ENCODE measurements at places on chromosomes 7 and 10.

DNA sequence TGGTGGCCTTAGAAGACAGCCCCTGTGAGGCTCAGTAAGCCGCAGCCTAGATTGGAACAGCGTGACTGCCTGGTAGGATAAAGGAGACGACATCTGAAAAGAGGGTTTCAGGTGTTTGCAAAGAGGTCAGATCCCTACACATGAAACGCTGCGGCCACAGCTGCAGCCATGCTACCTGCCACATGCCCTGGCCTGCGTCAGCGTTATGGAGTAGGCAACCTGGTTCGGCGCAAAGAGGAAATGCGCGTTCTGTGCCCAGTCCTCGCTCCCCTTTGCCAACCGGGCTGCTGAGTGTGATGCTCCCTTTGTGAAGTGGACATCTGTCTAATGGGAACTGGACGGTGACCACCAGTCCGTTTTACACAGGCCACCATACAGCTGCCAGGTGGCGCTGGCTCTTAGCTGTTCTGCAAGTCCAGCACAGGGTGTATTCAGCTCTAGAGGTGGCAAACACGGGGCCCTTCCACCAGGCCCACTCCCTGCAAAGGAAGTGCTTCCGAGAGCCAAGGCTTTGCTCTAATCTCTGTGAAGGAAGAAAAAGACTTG, 160.3 kb downstream of the CELF2 start:
- no peak for DNase-seq

GRCh38 chr10:128069351-128070051, 56.7 kb downstream of the MKI67 start:
- peak; percentile 16 for DNase-seq

GRCh38 chr10:23114228-23114850, 19.0 kb downstream of the MSRB2 start:
- DNase-seq = no peak

DNA sequence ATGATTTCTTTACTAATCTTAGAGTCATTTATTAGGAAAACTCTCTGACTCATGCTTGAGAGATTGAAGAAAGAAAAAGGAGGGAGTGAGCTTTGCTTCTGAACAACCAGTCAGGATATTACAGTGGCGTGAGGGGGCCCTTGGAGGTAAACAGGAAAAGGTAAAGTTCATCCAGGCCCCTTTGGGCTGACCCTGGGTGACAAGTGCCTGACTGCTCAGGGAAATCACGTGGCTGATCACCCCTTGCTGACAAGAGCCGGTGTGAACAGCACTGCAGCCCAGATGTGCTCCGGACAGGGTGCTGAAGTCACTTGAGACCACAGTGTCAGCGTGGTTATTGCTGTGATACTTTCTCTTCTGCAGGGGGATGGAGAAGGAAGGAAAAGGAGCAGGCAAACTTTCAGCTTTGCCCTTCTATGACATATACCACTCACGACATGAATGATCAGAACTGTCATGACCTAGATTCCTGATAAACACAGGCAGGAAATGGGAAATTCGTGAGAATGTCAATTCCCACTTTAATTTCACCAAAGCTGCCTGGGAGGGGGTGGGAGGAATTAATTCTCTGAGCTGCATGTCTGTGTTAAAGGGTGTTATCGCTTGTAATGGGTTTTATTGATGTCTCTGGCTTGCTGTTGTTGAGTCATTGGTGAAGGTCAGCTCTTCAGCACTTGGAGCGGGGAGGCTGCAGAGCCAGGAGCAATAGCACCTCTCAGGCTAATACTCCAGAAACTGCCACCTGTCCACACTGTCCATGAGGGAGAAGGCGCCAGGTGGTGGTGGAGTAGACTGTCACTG, 139.8 kb upstream of the AOAH start:
- DNase-seq = no peak

- DNase-seq = no peak
Observed at GRCh38 chr10:97149079-97149531, 36.7 kb downstream of the SLIT1 start.

DNA sequence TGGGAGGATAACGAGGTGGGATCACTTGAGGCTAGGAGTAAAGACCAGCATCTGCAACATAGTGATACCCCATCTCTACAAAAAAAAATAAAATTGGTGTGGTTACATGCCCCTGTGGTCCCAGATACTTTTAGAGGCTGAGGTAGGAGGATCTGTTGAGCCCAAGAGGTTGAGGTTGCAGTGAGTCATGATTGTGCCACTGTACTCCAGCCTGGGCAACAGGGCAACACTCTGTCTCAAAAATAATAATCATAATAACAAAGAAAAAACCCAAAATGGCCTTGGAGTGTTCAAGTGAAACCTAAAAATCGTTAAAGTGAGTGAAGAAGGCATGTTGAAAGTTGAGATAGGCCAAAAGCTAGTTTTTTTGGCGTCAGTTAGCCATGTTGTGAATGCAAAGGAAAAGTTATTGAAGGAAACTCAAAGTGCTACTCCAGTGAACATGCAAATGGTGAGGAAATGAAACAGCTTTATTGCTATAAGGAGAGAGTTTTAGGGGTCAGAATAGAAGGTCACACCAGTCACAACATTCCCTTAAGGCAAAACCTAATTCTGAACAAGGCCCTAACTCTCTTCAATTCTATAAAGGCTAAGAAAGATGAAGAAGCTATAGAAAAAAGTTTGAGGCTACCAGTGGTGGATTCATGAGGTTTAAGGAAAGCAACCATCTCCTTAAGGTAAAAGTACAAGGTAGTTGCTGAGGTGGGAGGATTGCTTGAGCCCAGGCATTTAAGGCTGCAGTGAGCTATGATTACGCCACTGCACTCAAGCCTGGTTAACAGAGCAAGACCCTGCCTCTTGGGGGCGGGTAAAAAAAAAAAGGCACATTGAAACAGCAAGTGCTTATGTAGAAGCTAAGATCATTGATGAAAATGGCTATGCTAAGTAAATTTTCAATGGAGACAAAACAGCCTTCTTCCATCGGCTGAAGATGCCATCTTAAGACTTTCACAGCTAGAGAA, 45.4 kb upstream of the STOX1 start:
- DNase-seq = no peak

DNA sequence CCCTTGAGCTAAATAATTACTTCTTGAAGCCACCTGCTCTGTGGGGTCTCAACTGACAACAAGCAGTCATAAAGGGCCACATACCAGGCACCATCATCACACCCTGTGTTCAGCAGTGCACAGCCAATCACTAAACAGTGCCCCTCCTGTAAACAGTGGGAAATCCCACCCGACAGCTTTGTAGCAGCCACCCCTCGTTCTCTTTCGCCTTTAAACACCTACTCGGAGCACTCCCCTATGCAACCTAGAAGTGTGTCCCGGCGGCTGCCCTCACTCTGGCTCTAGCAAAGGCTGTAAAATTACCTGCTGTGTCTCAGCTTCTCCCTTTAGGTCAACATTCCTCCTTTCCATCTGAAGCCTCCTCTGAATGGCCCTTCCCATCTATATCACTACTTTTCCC, 111.9 kb downstream of the TCERG1L start:
- no peak for DNase-seq

- no peak for DNase-seq
Observed at GRCh38 chr7:84595026-84595425, 400.4 kb upstream of the SEMA3A start.

DNA sequence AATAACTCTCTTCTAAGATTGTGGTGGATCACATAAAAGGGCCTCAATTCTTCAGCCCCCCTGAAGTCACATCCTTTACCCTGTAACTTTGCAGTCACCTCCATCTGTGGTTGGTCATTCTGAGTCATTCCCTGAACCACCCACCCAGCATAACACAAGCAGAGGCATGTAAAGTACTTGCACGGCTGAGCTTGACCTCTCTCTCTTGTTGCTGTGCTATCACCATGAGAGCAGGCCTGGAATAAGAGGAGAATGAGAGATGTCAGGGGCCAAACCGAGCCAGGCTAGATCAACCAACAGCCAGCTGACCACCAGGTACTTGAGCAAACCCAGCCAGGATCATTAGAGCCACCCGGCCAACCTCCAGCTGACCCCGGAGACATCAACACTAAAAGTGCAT, 13.5 kb upstream of the STK17A start:
- DNase-seq = no peak

DNA sequence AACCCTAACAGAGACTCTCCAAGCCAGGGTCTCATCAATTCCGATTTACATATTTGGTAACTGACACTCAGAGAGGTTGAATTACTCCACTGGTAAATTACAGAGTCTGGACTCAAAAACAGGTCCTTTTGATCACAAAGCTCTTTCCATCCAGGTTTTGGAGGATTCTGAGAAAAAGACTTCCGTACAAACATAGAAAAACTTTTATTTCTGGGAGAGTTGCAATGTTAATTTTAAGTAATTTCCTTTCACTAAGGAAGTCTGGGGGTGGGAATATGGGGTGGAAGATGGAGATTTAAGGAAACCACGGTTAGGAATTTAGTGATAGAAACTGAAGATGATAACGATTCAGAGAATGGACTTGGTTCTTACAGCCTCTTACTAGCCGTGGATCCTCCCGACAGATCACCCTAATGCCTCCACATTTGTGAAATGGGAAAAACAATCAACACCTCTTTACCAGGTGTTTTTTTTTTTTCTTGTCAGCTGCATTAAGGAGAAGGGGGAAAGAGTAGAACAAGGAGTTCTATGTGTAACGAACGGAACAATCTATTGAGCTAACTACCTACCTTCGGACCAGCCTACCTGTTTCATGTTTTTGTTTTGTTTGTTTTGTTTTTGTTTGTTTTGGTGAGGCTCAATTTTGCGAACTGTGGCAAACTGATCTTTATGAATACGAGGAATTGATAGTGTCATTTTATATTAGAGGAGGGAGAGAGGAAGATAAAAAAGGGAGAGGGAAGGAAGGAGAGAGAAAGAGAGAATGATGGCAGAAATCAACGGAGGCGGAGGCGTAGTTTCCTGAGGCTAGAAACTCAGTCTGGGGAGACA, 1.7 kb upstream of the RBM20 start:
- DNase-seq = no peak

- no peak for DNase-seq
Observed at GRCh38 chr7:13322126-13322525, 634.7 kb downstream of the ARL4A start.

DNA sequence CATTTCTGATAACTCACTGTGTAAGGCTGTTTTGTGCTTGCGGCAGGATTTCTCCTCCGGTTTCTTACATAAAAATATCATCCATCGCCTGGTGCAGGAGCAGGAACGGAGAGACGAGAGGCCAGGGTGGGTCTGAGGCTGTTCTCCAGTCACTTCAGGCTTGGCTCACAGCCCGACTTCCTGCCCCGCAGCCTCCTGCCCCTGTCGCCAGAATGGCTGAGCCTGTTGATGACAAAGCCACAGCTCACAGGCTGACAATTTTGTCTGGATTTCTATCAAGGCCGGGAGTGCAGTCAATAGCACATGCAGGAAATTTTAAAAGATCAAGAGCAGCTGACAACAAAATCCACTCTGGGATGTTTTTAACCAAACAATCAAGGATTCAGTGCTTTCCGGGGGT, 229.7 kb upstream of the ZNF32 start:
- no peak for DNase-seq

- no peak for DNase-seq
Observed at GRCh38 chr10:124132876-124133275, 39.5 kb upstream of the CHST15 start.

DNA sequence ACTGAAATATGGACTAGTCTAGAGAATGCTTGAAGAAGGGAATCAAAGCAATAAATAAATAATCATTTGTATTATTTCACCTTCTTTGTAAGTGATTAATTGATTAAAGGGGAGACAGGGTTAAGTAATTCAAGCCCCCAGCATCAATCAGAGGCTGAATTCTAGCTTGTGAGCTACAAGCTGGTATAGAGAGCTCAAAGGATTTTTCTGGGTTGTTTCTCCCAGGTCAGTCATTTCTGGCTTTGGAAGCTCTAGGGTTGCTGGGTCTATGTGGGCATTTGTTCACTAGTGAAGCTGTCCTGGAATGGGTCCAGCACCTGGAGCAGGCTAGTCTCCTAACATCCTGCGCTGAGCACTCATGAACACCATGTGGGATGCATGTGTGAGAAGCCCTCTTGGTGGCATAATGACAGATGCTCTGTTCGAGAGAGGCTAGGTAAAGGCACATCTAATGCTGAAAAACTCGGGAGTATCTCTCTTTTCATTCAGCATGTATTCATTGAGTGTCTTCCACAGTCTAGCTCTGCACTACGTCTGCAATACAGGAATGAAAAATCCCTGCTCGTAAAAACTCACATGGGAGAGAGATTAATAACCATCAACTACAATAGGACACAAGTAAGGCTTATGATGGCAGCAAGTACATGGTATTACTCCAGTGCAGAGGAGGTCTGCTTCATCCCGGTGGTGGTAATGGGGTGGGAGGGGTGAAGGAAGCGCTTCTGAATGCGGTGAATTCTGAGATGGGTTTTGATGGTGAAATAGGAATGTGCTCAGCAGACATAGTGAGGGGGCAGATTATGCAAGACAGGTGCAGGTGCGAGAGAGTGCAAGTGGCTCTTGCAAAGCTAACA, 68.0 kb upstream of the NRP1 start:
- no peak for DNase-seq

DNA sequence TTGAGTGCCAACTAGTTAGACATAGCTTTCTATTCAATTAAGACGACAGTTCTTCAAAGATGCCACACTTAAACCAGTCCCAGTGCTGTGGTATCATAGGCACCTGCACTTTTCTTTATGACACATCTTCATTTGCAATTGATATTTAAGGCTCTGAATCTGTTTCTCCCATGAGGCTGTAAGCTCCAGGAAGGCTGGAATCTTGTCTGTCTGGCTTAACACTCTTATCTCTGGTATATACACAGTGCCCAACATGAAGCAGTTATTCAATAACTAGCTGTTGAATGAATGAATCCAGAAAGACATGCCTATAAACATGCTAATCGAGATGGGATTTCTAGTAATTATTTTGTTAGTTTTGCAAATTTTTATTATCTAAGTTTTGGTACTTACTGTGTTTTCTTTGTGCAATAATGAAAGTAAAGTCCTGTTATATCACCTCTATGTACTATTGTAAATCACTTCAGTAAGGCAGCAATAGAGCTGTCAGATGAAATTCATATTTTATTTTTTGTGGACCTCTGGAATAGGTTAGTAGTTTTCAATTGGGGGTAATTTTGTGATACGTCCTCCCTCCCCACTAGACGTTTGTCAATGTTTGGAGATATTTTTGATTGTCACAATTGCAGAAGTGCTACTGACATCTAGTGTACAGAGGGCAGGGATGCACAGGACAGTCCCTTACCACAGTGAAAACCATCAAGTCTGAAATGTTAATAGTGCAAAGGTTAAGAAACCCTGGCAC, 51.3 kb upstream of the STEAP4 start:
- no peak for DNase-seq

DNA sequence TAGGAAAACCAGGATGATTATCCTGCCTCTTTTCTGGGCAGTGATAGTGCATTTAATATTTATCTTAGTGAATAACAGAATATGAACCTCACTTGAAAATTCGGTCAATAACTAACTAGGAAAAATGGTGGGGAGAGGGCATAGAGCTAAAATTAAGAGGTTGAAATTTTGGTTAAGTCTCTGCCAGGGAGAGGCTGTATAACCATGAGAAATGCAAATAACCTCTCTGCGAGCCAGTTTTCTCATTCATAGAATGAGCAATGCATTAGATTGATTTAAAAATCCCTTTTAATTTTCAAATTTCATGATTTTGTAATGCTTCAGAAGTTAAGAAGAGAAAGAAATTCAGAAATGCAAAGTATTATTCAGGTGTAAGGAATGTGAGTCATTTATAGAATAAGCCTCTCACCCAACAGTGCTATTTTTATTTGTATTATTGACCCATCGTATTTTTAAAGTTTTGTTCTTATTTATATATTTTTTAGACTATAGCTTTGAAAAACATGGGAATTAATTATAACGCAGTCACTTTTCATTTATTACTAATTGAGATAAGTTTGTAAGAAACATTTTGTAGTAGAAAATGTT, 104.7 kb downstream of the PHF14 start:
- DNase-seq = no peak

All from GM04503 (cell line).